Stimulated activated CD8-positive, alpha-beta memory T cell treated with anti-CD3 and anti-CD28 coated beads, Interleukin-2, amount 100 ng/mL, for 1 hour (primary cell): ENCODE measurements at places on chromosomes 12 and 14.

GRCh38 chr12:99455350-99456035, 192.1 kb upstream of the GARIN6 start:
- DNase-seq = no peak

DNA sequence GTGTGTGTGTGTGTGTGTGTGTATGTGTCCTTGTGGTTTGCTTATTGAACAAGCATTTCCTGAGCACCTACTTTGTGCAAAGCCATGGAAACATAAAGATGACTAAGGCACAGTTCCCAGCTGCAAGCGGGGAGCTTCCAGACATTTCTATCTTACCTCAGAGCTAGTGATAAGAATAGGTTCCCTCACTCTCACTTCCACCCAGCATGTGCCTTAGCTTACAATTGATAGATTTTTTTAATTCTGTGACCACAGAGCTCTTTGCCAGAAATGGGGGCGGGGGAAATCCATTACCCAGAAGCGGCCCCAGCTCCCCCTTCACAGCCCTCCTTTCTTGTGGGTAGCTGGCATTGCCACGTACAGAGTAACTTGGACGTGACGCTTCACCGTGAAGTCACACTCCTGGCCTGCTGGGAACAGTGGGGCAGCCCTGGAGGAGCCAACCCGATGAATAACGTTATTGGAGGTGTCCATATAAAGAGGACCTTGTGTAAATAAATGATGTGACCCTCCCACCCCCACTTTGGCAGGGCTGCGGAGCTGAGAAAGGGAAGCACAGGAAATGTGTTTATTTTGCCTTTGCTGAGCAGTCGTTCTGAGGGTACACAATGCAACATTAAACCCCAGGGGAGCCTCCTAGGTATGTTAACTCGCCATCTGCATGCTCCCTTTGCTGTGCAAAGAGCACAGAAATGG, 238.9 kb downstream of the CHST11 start:
- DNase-seq = no peak

GRCh38 chr12:130288206-130288605, 49.5 kb upstream of the PIWIL1 start:
- DNase-seq = no peak

DNA sequence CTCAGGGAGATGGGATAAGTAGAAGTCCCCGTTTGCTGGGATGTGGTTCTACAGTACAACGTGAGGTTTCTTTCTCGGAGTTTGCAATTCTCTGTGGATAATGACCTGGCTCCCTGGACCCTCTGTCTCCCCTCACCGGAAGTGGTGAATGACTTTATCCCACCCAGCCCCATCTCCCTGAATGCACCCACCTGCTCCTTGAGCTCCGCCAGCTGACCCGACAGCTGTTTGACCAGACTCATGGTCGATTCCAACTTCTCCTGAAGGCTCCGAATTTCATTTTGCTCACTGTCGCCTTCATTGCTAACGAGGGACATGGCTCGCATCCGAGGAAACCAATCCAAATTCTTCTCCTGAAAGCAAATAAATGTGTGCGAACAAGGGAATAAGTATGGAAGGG, 144.6 kb downstream of the SSPN start:
- DNase-seq = no peak

GRCh38 chr12:49296836-49297694, 2.1 kb downstream of the PRPH start:
- DNase-seq = no peak

DNA sequence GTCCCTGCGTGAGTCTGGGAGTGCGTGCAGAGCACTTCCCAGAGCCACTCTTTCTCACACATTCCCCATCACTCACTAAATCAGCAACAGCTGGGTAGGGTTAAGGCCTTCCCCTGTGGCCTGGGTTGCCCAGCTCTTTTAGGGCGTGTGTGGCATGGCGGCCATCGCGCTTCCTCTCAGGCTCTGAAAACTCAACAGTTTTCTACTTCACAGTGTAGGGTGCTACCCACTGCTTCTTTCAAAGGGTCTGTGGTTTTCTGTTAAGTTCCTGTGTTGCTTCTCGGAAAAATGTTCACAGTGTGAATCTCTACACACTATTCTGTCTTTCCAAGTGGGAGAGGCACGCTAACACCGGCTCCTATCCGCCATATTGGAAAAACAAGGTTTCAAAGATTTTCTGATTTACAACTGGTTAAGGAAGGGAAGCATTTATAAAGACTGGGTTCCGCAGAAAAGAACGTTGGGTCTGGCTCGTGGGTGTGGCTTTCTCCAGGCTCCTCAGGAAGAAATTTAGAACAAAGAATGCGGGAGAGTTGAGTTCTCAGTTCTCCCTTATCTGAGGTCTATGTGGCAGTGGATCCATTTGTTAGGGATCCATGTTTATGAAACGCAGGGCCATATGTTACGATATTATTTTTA, 34.9 kb upstream of the AEBP2 start:
- no peak for DNase-seq

DNA sequence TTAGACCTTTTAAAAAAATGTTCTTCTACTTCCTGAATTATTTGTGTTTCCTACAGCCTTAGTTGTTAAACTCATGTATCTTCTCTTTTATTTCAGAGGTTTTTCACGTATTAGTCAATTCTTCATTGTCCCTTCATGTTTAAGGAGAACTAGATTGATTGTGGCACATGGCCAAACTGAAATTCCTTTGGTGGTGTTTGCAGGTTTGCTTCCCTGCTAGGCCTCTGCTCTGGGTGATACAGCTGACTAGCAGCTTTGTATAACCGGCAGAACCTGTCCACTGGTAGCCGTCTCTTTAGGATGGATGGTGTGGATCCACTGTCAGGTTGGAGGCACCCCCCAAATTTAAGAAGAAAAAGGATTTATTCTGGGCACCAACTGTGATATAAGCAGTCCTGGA, 262.1 kb downstream of the FBXL14 start:
- no peak for DNase-seq

DNA sequence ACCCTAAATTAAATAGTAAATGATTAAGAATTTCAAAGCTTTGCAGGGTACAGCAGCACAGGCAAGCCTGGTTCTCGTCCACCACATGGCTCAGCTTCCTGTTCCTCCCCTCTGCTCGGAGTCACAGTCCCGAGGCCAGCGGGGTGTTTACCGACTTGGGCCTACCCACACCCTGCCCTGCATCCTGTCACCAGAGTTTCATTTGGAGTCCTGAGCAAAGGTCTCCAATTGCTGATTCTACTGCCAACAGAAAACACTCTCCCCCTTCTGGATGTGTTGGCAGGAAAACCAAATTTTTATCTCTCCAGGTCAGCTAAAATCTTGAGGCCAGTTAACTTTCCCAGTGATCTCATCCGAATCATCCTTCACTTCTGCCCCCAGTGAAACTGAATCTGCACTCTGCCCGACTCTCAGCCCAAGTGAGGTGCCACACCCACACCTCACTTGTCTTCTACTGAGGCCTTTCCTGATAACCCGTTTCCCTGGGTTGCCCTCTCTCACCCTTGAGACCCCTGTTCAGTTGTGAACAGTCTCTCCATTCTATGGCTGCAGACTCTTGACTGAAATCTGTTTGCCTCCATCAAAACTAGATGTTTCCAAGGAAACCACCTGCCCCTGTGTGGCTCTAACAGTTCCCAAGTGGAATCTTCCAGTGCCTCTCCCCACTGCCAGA, 71.2 kb downstream of the VCPKMT start:
- peak; percentile 36 for DNase-seq

DNA sequence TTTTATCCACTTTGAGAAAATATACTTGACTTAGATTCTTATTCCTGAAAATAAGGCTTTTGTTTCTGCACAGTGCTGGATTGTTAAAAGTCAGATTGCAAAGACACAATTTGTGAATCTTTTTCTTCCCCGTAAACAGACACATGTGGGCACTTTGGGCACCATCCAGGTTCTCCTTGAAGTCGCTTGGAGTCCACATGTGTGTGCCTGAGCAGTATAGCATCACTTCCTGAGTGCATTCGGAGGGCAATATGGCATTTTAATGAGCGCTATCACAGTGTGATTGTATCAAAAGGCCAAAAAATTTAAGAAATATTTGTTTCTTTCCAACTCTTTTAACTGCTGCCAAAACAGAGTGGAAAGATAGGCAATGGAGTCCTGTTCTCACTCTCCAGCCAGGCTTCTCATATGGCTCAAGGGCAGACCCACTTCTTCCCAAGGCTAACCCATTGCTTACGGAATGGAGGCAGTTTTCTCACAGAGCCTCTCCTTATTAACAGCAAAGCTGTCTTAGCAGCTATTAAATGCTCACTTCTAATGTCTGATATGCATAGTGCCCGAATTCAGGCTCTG, 397.1 kb downstream of the EGLN3 start:
- no peak for DNase-seq

GRCh38 chr14:28412077-28412476, 354.5 kb upstream of the FOXG1 start:
- DNase-seq = no peak

GRCh38 chr14:32354716-32355115, 25.6 kb downstream of the AKAP6 start:
- DNase-seq = no peak

- DNase-seq = no peak
These were observed 14.2 kb upstream of the BLTP3B start for GRCh38 chr12:100156731-100157426.

- DNase-seq = no peak
These were observed 83.0 kb upstream of the CCDC196 start for GRCh38 chr14:66403183-66403582.

- DNase-seq = no peak
These were observed 32.2 kb downstream of the FGD6 start for GRCh38 chr12:95185072-95185471.

GRCh38 chr12:98645572-98646067, 530 bp downstream of the APAF1 start:
- no peak for DNase-seq

DNA sequence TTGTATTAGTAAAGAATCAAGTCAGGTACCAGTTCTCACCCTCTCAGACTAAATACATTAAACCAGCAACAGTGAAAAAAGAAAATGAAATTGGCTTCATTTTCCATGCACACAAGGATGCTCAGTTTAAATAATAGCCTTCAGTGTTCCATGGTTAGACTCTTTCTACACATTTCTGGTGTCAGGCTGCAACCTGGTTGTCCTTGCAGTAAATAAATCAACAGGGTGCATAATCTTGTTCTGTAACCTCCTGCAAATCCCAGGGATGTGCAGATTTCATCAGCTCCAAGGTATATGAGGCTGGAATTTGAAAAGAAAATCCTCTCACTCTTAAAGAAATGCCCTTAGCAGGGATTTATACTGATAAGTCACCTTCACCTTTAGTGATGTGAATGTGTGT, 46.7 kb upstream of the BTG1 start:
- no peak for DNase-seq

- DNase-seq = no peak
These were observed 1290.1 kb downstream of the AACS start for GRCh38 chr12:126355346-126355745.

GRCh38 chr12:42790761-42791151, 201.2 kb upstream of the PRICKLE1 start:
- DNase-seq = no peak

GRCh38 chr12:67237231-67237630, 31.9 kb upstream of the CAND1 start:
- no peak for DNase-seq

DNA sequence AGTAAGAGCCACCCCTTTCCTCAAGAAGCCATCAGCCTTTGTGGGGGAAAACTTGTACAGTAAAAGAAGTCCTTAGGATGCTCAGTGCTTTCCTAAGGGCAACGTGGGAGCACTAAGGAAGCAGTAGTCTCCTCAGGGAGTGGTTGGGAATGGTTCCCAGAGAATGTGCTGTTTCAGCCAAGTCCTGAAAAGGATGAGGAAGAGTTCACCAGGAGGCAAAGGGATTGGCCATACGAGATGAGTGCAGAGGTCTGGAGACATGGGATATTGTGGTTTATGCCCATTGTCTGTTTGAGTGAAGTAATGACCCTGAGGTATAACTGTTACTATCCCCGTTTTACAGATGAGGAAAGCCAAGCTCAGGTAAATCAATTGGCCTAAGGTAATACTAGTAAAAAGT, 86.0 kb upstream of the ATF1 start:
- DNase-seq = no peak

DNA sequence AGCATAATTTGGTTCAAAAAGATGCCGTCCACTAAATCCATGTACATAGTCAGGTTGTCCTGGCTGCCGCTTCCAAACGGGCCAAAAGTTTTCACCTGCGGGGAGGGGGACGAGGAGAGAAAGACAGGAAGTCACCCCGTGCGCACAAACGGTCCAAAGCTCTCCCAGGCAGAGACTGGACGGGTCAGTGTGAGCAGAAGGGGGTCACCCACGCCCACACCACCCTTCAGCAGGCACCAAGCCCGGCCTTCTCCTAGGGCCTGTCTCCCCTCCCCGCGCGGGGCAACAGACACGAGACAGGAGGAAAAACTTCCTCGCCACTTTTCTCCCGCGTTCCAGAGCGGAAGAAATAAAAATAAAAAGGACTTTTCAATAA, 888 bp downstream of the CCDC88C start:
- DNase-seq = no peak

- DNase-seq = no peak
These were observed 935 bp upstream of the CRIP1 start for GRCh38 chr14:105485739-105486162.

DNA sequence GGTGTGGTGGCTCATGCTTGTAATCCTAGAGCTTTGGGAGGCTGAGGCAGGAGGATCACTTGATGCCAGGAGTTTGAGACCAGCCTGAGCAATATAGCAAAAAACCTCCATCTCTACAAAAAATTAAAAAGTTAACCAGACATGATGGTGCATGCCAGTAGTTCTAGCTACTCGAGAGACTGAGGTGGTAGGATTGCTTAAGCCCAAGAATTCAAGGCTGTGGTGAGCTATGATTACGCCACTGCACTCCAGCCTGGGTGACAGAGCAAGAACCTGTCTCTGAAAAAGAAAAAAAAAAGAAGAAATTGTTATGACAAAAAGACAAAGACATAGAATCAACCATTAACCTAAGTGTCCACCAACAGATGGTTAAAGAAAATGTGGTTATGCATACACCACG, 2.1 kb upstream of the ATP23 start:
- no peak for DNase-seq

DNA sequence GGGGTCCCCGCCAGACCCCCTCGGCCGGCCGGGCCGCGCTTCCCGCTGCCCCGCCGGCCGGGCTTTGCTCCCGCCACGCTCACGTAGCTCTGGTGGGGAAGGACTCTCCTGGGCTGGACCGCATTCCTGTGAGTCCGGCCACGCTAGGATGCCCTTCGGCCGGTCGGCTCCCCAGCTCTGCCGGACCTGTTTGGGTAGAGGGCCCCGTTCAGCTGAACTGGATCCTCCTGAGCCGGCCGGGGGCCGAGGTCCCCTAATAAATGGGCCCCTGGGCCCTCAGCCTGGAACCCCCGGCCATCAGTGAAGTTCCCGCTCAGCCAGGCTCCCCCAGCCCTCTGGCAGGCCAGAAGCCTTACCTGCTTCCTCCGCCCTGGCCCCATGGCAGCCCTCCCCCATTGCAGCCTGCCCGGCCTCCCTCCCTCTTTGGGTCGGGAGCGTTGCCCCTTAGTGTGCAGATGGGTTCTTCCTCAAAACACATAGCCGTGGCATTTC, 593 bp downstream of the UNC119B start:
- no peak for DNase-seq

GRCh38 chr12:20372326-20373096, 4.2 kb downstream of the PDE3A start:
- no peak for DNase-seq

DNA sequence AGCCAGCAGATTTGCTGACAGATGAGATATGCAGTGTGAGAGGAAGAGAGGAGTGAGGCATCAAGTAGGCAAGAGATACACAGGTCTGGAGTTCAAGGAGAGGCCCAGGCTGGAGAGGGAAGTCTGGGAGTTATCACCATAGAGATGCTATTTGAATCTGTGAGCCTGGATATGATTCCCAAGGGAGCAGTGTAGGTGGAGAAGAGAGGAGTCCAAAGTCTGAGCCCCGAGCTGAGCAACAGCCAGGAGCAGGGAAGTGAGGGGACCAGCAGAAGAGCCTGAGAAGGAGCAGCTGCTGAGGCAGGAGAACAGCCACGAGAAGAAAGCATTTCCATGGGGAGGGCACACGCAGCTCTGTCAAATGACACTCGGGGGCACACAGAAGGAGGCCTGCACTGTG, 20.2 kb upstream of the NXPH4 start:
- DNase-seq = no peak
